ENCODE measurements at places on chromosomes 12 and 14.
A peak's percentile ranks its signal among the peaks of the same experiment; 100 is the strongest.

DNA sequence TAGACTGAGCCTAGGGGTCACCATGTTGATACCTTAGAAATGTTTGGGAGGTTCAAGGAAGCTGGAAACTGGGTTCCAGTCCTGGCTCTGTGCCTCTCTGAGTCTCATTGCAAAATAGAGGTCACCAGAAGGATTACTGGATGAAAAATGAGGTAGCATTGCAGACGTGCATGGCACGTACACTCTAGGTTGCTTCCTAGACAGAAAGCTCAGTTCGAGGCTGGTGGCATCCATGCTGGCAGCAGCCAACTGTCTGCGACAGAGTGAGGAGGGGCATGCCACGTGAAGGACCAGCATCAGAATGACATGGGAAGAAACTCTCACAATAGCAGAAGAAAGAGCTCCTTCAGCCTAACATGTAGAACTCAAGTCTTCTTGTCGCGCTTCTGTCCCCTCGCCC, 4.6 kb upstream of the CYP46A1 start:
- no peak for DNase-seq

DNA sequence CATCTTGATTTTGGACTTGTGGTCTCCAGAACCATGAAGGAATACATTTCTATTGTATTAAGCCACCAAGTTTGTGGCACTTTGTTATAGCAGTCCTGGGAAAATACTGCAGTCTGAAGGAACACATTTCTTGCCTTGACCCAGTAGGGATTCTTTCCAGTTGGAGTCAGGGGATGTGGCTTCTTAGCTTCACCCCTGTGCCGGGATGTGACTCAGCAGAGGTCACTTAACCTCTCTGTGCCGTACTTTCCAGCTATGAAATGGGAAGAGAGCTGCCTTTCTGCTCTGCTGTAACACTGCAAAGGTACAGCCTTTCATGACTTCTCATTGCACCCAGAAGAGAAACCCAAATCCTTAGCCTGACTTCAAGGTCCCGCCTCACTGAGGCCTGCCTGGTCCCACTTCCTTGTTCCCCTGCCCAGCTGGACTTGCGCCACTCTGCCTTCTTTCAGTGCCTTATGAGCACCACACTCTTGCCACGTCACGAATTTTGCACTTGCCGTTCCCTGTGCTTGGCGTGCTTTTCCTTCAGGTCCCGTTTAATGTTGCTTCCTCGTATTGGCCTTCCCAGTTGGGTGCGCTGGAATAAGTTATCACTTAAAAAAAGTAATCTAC, 24.2 kb downstream of the CHST11 start:
- no peak for DNase-seq

DNA sequence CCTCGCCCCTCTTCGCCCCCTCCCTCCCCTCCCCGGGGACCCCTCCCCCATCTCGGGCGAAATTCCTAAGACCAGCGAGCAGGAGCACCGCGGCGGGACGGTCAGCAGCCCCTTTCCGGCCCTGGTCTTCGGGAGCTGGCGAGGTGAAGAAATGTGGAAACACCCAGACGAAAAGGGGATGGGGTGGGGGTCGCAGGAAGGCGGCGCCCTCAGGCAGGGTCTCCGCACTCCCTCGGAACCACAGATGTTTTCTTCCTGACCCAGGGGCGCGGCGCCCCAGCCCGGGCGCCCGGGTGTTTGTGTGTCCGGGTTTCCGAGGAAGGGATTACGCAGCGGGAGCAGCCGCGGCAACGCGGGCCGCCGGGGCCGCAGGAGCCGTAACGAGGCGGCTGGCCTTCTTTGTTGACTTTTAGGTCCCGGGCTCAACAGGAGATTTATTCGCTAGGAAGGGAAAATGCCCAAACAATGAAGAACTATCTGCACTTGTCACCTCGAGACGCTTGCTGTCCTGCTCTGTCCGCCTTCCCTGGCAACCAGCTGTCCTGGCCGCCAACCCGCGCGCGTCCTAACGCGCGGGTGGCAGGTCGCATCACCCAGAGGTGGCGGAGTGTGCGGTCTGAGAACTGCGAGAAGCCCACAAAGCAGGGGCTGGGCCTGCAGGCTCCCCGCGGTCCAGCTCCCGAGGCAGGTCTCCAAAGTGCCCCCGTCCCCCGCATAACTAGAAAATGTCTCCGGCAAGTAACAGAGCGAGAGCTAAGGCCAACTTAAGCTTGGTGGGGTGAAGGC, 7.0 kb downstream of the FOXA1 start:
- DNase-seq: no peak

GRCh38 chr14:74594606-74595005, 17.4 kb downstream of the LTBP2 start:
- no peak for DNase-seq

DNA sequence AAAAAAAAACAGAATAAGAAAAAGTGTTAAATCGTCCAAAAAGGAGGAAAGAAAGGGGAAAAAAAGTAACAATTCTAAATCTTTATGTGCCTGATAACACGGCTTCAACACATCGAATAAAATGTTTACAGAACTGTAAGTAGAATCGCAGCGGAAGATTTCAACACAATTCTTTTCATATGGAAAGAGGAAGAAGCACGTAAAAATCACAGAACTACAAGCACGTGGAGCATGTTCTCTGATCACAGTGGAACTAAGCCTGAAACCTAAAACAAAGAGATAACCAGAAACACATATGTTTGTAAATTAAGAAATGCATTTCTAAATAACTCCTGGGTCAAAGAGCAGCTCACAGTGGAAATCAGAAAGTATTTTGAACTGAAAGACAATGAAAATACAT, 8.7 kb downstream of the CLEC7A start:
- no peak for DNase-seq

GRCh38 chr14:37318938-37319337, 121.2 kb downstream of the MIPOL1 start:
- DNase-seq: no peak

GRCh38 chr14:67232066-67232465, 9.2 kb upstream of the PALS1 start:
- DNase-seq: no peak

DNA sequence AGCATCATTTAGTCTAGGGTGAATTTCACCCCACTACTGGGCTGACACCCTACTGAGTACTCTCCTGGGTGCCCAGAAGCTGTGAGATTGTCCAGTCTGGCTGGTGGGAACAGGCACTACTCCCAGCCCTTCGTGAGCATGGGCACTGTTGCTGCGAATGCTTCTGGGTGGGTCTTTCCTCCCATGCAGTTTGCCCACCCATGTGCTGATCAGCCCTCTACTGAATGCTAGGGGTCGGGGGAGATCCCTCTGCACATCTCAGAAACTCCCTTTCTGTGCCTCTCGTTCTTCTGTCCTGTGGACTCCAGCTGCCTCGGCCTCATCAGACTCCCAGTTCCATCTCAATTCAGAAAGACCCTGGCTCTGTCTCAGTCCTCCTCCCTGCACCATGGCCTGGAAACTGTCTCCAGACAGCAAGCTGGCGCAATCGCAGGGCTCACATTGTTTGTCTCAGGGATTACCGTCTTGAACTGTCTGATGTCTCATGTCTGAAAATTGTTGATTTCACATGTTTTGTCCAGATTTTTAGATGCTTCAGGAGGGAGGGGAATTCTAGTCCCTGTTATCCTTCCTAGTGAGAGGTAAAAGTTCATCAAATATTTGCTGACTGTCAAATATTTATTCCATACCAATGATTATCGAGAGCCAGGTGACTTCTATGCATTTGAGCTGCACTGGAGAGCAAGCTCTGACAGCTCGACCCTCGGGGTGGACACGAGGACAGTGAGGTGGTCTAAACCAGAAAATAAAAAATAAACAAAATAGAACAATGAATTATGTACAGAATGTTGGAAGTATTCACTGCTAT, 316.6 kb upstream of the RTL1 start:
- DNase-seq: no peak

DNA sequence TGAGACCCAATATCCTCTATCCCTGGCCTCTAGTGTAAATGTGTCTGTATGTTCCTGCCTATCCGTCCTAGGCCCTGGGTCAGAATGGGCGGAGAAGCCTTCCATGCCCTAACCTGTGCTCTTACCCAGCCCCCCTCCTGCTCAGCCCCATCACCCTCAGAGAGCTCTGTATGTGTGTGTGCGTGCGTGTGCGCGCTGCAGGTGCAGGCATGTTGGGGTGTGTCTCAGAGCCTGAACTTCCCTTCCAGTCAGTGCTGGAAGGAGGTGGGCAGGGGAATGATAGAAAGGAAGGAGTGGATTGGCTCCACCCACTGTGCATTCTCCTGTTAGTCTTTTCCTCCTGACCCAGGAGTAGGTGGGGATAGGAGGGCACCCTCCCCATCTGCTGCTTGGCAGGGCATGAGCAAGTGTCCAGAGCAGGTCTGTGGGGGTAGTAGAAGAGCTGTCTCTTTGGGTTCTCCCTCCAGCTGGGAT, 7.2 kb downstream of the NAB2 start:
- DNase-seq: no peak

- peak; percentile 85 for DNase-seq
These were observed 6.3 kb downstream of the DHH start for GRCh38 chr12:49088150-49088931.

- DNase-seq: no peak
These were observed 9.1 kb downstream of the MTRFR start for GRCh38 chr12:123242116-123242904.

- DNase-seq: no peak
These were observed 107.7 kb upstream of the SLC38A2 start for GRCh38 chr12:46480316-46480715.

- peak; percentile 54 for DNase-seq
These were observed 8.0 kb upstream of the ASB8 start for GRCh38 chr12:48165089-48165981.

- no peak for DNase-seq
These were observed 3.2 kb upstream of the TESPA1 start for GRCh38 chr12:54987611-54988231.

DNA sequence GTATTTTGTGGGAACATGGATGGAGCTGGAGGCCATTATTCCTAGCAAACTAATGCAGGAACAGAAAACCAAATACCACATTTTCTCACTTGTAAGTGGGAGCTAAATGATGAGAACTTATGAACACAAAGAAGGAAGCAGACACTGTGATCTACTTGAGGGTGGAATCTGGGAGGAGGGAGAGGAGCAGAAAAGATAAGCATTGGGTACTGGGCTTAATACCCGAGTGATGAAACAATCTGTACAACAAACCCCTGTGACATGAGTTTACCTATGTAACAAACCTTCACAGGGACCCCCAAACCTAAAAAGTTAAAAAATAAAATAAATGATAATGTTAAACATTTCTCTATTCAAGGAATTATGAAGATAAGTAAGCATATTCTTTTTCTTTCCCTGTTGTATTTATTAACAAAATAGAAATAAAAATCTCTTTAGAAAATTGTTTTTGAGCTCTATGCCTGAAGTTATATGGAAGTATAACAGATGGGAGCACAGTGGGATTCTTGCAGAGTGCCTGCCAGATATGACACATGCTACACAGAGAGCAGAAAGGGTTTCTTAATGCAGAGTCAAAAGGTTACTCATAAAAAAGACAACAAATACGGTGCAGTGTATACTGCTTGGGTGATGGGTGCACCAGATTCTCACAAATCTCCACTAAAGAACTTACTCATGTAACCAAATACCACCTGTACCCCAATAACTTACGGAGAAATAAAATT, 52.0 kb upstream of the SYNE2 start:
- DNase-seq: no peak

DNA sequence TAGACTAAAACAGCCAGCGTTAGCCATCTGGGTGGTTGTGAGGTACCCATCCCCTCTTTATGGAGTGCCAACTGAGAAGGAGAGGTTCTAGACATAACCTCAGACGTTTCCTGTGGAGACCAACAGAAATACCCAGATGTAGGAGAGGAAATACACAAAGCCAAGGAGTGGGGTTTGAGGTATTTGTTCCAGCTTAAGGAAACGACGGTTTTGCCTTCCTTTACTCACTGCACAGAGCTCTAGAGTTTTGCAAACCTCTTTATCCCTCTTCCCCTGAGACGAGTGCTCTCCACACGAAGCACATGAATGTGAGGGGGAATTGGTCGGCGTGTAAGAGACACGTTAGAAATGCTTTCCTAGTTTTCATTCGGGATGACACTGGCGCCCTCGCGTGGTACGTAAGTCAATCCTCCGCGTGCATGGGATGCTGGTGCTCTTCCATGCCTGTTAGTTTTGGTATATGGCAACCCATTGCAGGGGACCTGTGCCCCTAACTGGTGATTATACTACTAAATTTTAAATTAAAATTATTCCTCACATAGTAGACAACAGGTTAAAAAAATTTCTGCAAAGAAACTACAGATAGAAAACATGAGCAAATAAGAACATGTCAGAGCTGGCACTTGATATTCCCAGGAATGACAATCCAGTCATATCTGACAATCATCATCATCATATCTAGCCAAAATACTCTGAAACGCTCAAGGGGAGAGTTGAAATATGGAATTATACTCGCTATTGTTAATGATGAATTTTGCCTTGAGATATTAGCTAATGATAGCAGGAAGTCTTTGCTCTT, 121.7 kb downstream of the PPM1H start:
- peak; percentile 75 for DNase-seq

DNA sequence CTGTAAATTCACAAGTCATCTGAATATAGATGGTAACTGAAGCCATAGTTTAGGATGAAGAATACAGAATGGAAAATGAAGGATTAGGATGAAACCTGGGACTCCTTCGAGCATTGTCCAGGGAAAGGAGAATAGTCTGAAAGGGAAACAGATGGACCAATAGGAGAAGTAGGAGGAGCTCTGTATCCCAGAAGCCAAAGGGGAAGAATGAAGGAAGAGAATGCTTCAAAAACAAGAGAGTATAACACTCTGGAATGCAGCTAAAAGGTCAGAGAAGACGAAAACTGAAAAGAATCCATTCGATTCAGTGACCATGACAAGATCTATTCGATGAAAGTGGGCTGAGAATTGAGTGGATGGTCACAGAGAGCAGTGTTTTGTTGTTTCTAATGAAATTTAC, 1.0 kb downstream of the GMFB start:
- no peak for DNase-seq

GRCh38 chr12:122949405-122949804, 16.9 kb downstream of the ABCB9 start:
- no peak for DNase-seq

DNA sequence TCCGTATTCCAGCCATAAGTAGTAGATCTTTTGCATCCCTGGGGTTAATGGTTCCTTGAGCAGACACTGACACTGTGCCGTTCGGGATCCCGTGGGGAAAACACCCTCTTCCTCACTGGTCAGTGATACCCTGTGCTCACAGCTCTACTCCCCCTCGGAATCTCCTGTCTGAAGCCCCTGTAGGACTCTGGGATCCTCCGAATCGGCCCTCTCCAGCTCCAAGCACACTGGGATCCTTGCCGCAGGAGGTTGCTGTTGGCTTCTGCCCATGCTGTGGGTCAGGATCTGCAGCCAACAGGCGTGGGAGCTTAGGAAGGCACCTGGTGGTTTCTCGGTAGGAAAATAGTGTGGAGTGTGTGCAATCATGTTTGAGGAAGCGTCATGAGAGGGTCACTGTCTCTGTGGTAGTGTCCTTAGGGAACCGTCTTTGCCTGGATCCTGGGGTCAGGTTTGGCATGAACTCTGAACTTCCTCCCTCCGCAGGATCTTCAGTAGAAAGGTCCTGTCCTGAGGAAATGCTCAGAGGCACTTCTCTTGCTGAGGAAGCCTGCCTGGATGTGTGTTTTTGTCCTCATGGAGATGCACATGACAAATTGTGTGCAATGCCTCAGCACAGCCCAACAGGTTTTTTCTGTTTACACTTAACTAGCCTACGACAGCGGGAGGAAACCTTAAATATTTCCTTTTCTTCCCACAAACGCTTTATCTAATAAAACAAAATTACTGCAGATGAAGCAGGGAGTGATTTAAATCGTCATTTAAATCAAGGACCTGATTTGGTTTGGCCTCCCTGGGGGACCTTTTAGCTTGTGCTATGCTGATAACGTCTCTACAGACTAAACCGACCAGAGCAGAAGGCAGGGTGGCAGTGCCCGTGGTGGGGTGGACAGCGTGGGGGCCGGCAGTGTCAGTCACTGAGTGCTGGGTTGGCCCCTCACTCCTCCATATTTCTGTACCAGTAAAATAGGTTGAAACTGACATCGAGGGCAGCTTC, 18.7 kb downstream of the FBXL14 start:
- no peak for DNase-seq
